ENCODE measurements at places on chromosomes 13 and 19.

GRCh38 chr13:24040835-24041234, 119.7 kb upstream of the SPATA13 start:
- DNase-seq = no peak

DNA sequence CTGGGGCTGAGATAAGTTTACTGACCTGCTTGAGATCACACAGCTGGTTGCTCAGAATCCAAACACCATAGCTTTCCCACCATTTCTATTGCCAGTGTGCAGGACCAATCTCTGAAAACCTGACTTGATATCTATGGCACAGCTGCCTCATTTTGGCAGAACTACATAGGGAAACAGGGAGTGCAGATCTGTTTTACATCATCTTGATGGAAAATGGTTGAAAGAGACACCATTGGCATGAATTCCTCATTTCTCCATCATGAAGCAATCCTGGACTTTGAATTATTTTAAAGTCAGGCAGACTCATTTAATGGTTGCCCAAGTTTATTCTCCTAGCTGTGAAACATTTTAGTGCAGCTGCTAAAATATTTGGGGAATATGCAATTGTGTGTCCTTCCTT, 1628.2 kb upstream of the SLC10A2 start:
- no peak for DNase-seq

DNA sequence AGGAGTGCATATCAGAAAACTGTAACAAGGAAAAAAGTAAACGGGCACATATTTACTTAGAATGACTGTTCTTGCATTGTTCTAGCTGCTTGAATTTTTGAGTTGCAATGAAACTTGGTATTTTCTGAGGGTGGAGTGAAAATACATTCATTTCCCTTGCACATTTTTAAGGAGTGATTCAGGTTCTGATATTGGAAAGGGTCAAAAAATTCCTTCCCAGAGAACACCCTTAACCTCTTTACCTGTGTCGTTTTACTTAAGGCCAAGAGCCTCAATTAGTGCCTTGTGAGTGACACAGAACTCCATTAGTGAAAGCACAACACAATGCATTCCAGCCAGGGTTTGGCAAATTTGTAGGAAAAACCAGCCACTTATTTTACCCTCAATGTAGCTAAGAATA, 2.3 kb downstream of the ITGBL1 start:
- peak; percentile 39 for DNase-seq

GRCh38 chr19:13339869-13340268, 166.4 kb downstream of the CACNA1A start:
- no peak for DNase-seq

All from LHCN-M2 (cell line).